ENCODE measurements at places on chromosomes 1 and 21.
A peak's percentile ranks its signal among the peaks of the same experiment; 100 is the strongest.

DNA sequence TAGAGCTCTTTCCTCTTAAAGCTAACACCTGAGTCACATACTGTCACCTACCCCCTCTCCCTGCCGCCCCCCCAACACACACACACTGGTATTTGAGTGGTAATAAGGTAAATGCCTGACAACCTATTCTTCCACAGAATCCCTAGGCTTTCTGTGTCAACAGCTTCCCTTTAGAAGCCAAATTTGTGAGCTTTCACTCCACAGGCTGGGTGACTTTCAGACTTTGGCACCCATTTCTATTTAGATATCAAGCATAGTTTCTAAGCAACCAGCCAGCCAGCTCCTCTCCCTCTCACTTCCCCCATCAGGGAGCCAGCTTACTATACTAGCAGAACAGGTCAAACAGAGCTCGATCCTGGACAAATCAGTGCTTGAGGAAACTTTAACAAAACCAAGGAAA is 3.2 kb upstream of the C1orf74 start:
- no peak for DNase-seq

- DNase-seq: no peak
Observed at GRCh38 chr21:41668051-41668541, 98.8 kb downstream of the RIPK4 start.

DNA sequence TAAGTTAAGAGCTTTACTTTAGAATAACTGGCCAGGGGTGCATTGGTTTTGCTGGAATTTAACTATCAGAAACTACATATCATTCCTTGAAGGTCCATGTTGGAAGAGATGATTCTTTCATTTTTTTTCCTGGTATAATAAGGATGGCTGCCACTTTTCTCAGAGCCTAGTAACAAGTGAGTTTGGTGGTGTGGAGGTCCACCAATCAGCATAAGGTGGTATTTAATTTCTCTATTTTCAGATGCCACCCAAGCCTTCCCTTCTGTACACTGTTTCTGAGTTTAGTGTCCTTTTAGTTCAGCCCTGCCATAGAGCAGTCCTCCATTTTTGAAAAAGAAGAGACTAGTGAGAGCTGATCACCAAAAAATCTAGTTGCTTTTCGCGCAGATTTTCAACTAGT is 386.3 kb downstream of the USP25 start:
- DNase-seq: no peak

- DNase-seq: no peak
Observed at GRCh38 chr1:54371942-54372275, 34.3 kb downstream of the SSBP3 start.

GRCh38 chr1:153735090-153735420 is 7.2 kb downstream of the INTS3 start:
- DNase-seq: no peak

DNA sequence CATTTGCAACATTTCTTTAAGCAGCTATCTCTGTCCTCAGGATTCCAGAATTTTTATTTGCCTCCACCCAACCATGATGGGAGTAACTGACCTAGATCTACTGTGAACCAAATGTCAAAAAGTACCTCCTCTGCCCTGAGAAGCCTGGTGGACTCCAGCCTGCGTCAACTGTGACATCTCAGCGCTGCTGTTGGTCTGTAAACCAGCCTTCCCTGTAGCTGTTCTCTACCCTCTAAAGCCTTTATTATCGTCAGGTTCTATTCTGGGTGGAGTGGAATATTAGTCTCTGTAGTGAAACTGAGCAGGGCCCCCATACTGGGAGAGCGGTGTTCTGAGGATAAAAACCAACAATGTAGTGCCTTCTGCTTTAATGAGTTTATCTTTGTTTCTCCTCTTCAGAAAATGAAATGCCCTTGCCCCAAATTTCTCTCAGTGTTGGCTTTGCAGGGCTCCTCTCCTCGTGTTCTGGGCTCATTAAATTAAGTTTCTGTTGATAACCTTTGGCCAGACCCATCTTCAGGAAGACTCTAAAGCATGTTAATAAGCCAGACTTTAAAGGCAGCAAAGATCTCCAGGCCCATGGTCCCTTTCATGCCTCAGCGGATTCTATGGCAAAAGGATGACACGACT is 223.1 kb upstream of the PLXNA2 start:
- DNase-seq: no peak

DNA sequence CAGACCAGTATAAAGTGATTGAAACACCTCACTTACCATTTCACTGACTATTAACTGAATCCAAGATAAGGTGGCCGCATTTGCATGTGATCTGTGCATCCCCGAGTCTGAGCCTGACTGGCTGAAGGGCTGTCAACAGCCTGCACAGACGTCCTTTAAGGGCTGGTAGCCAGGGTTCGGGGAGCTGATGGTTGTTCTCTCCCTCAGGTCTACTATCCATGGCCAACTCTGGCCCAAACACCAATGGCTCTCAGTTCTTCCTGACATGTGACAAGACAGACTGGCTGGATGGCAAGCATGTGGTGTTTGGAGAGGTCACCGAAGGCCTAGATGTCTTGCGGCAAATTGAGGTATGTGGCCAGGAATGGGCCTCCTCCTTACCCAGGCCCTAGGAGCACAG is 14.0 kb downstream of the PPIE start:
- DNase-seq: no peak

DNA sequence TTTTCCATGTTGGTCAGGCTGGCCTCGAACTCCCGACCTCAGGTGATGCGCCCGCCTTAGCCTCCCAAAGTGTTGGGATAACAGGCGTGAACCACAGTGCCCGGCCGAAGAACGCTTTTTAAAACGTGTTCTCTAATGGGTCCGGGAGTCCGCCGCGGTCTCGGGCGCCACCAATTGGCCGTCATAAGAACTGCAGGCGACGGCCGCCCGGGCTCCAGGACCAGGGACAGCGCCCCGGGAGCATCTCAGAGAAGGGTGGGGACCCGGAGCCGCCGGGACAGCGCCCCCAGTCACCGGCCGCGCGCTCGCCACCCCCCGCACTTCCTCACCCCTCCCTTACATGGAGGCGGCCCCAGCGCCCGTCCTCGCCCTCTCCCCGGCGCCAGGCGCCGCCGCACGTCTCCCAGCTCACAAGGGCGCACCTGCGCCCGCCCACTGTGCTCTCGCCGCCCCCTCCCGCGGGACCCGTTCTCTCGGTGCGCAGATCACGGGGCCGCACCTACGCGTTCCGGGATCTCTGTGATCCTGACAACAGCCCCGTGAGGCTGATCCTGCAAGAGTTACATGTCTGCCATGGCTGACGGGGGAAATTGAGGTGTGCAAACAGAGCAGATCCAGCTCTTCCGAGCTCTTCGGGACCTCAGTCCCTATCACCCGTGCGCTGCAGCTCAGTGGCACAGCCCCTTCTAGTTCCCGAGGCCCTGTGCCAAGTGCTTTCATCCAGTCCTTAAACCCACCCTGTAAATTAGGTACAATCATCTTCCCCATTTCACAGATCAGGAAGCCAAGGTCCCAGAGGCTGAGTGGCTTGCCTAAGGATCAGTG is 9.8 kb downstream of the RAP1GAP start:
- DNase-seq: peak; percentile 50

GRCh38 chr1:86928819-86929218 is 14.4 kb downstream of the HS2ST1 start:
- DNase-seq: no peak

DNA sequence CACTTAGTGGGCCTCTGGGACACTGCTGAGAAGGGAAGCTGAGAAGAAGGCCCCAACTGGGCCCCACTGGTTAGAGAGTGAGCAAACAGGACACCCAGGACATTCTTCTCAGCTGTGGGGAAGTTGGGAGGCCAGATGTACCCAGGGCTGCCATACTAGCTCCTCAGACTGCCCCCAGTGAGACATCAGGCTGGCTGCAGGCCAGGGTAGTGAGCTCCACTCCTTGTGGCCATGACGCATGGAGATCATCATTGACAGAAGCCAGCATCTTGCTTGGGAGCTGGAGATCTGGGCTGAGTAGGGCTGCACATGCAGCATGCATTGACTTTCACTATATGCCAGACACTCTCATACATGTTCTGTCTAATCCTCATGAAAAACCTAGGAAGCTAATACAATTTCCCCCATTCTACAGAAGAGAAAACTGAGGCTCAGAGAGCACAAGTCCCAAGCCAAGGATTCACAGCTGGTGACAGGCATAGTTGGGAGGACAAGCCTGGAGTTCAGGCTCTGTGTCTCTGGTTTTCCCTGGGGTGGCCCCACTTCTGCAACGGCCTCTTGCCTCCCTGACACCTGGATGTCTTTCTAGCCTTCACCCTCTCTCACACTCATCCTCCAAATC is 24.1 kb upstream of the MYCL start:
- no peak for DNase-seq

- DNase-seq: no peak
Observed at GRCh38 chr1:57724535-57724934, 300.7 kb upstream of the DAB1 start.

DNA sequence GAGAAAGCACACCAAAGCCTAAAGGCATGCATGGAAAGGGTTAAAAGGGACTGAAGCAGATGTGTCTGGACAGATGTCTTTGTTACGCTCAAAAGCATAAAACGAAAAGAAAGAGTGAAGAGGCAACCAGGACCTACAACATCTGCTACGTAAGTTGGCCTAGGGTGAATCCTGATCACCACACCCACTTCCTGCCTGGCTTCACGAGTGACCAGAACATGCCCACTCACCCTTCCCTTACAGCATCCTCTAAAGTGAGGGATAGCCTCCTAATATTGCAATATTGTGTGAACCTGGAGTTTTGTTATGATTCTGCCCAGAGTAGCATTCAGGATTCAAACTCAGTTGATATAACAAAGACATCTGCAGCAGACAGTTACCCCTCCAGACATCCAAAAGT is 10.6 kb upstream of the OLIG2 start:
- no peak for DNase-seq

GRCh38 chr1:183653876-183654451 is 848 bp upstream of the APOBEC4 start:
- no peak for DNase-seq

GRCh38 chr1:92820024-92820423 is 11.8 kb upstream of the RPL5 start:
- DNase-seq: no peak

- DNase-seq: no peak
Observed at GRCh38 chr1:63407002-63407401, 39.6 kb downstream of the ALG6 start.

- DNase-seq: no peak
Observed at GRCh38 chr1:9127395-9128165, 1.3 kb downstream of the GPR157 start.

- no peak for DNase-seq
Observed at GRCh38 chr1:149848340-149849110, 50.8 kb upstream of the BOLA1 start.
